ENCODE measurements at places on chromosomes 13 and 19. TPM values are rescaled to one million over a fixed set of nuclear protein-coding genes. Genes with fewer than 3 reads are reported as not detected.

Gene CCL25
- total RNA-seq, result not detected

Gene OR4F17
- total RNA-seq, result 0.32 TPM

Gene NLRP9
- total RNA-seq, result not detected

Gene NOTCH3
- total RNA-seq, result 27.6 TPM

Gene CYP4F2
- total RNA-seq, result not detected

Gene BSPH1
- total RNA-seq, result not detected

Gene FREM2
- total RNA-seq, result not detected

Gene NLRP4
- not detected for total RNA-seq

Gene DDX49
- total RNA-seq, result 48.4 TPM

- no peak for DNase-seq
Observed at GRCh38 chr13:50685491-50685890, 158.0 kb downstream of the DLEU7 start.

DNA sequence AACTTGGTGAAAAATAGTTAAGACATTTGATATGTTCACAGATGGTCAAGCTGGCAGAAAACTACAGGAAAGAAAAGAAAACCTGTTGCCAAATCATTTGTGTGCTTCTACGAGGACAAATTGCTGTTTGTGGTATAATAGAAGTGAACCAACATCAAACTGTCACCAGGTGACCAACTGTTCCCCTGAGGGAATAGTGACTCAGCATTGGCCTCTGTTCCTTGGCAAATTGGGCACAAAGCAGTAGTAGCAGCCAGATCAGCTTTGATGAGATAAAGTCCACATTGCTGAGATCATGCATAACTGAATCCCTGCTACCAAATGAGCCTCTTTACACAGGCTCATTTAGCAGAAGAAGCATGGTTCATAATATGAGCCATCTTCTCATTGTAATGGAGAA lies 103.5 kb downstream of the POSTN start:
- DNase-seq, result no peak

GRCh38 chr13:23339225-23339624 lies 94.3 kb downstream of the SACS start:
- no peak for DNase-seq

- DNase-seq, result peak; percentile 32
Observed at GRCh38 chr19:38394488-38394887, 6.0 kb downstream of the SPRED3 start.

DNA sequence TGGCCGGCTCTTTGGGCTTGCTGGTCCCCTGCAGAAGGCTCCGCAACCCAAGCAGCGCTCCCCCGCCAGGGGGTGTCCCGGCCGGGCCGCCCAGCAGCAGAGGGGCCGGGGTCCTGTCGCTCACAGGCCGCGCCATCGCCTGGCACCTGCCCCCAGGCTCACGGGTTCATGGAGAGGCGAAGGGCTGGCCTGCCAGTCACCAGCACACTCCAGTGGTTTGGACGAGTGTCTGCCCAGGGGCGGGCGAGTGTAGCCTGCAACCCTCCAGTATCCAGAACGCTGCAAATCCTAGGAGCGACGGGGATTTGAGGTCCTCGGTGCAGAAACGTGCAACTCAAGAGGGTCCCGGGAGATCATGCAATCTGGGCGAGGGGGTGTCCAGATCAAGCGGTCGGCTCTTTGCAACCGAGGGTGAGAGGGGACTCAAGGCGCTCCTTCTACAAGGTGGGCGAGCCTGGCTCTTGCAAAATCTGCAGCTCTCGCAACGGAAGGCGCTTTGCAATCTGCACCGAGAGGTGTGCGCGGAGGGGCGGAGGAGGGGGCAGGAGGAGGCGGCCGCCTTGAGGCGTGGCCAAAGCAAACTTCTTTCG lies at the start of gene DBP:
Gene DBP, minus strand, starts transcription at position 521 of the 590 bp plus-strand sequence. Its CDS starts 385 bp downstream, at position 136.
- DNase-seq, result no peak

- DNase-seq, result peak; percentile 91
Observed at GRCh38 chr19:10095948-10096614, 6.4 kb downstream of the ANGPTL6 start.

- DNase-seq, result peak; percentile 43
Observed at GRCh38 chr13:107466326-107467099, 748.8 kb downstream of the LIG4 start.

DNA sequence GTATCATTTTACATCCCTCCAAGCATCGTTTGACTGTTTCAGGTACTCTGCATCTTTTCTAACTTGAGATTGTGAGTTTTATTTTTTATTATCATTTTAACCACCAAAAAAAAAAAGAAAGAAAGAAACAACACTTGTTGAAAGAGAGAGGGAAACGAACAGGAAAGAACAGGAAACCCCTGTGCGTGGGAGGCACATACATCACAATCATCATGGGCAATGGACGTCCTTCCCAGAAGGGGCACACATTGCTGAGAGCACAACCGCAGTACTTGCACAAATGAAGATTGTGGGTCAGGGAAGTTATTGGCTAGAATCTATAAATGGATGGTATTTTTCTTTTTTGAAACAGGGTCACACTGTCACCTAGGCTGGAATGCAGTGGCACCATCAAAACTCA lies 1.7 kb downstream of the CLC start:
- no peak for DNase-seq

DNA sequence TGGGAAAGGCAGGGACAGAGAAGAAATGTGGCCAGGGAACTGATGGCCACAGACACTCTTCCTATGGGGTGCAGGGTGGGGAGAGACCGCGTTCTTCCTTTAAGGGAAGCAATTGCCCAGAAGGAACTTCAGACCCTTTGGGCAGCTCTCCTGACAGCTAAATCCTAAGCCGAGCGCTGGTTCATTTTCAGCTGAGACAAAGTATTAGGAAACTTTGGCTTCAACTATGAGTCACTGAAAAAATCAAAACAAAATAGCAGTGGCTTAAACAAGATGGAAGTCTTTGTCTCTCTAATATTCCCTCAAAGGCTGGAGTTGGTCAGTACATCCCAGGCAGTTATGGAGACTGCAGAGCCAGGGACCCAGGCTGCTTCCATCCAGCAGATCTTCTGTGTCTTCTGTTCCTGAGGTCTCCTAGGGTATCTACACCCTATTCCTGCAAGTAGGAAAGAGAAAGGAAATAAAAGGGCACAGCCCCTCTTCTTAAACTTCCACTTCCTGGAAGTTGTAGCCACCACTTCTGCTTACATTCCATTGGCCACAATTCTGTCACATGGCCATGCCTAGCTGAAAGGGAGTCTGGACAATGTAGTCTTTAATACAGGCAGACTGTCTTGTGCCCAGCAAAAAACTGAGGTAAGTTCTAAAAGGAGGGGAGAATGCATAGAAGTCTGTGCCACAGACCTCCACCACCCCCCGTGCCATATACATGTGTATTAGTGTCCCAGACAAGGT lies 163.5 kb downstream of the KATNAL1 start:
- peak; percentile 84 for DNase-seq

- no peak for DNase-seq
Observed at GRCh38 chr13:32859707-32860292, 156.4 kb upstream of the KL start.

- no peak for DNase-seq
Observed at GRCh38 chr13:96746886-96747285, 247.4 kb downstream of the OXGR1 start.

GRCh38 chr13:94553766-94554165 lies 42.2 kb downstream of the TGDS start:
- DNase-seq, result no peak

GRCh38 chr19:11414544-11414943 lies 4.6 kb downstream of the RGL3 start:
- no peak for DNase-seq

GRCh38 chr19:3652422-3652821 lies 25.8 kb upstream of the CACTIN start:
- no peak for DNase-seq

DNA sequence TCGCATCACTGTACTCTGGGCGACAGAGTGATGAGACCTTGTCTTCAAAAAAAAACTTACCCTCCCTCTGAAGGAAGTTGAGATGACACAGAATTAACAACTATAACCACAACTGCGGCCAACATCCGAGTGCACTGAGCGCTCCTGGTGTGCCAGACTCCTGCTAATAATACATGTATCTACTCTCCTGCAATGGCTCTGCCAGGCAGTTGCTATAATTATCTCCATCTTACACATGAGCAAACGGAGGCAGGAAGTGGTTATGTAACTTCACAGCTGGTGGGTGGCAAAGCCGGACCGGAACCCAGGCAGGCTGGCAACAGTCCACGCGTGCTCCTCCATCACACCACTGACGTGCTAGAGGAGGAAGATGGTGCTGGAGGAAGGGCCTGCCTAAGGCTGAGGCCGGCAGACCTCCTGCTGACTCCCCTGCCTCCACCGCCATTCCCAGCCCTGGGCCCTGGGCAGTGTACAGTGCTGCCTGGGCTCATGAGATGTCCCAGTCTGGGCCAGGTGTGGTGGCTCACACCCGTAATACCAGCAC lies 12.6 kb downstream of the XRCC1 start:
- peak; percentile 68 for DNase-seq

- DNase-seq, result no peak
Observed at GRCh38 chr13:37094840-37095239, 10.6 kb downstream of the CSNK1A1L start.

DNA sequence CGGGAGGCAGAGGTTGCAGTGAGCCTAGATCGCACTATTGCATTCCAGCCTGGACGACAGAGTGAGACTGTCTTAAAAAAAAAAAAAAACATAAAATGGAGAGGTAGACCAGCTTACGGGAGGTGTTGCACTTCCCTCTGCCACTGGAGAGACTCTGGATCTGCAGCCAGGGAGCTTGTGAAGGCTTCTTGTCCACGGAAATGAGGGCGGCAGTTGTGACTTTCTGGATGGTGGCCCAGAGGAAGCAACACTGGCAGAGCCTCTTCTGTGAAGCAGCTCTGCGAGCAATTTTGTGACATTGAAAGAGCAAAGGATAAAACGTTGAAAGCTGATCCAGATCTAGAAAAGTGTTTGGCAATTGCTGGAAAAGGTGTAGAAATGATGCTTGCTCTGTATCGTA lies 10.4 kb downstream of the SPINT2 start:
- no peak for DNase-seq

DNA sequence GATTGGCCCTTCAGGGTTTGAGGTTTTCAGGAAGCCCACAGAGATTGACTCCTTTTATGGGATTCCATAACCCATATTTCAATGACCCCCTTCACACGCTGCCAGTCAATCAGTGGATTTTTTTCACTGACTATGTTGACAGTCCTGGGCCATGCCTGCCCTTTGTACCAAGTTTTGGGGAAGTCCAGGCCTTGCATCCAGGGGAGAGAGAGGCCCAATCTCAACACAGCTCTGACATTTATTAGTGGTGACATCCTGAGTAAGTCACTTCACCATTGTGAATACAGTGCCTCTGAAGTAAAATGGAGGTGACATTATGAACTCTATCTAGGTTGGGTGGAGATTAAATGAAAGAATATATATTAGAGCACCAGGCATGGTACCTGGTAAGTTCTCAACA lies 181.1 kb downstream of the NUFIP1 start:
- no peak for DNase-seq

GRCh38 chr13:89269737-89270136 lies 1598.6 kb downstream of the SLITRK5 start:
- no peak for DNase-seq

DNA sequence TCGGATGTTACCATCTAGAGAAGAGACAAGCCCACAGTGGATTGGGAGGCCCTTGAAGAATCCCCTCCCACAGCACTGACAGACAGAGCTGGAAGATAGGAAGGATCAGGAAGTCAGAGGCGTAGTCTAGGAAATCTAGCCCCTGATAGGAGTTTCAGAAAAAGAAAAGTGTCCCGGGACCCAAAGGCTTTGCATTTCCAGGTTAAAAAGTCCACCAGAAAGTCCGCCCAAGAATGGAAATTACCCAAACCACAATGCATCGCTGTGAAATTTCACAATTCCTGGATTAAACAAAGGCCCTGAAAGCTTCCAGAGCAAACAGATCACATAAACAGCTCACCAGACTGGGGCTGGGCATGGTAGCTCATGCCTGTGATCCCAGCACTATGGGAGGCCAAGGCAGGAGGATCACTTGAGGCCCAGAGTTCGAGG lies 146.9 kb downstream of the KDM4B start:
- peak; percentile 89 for DNase-seq

DNA sequence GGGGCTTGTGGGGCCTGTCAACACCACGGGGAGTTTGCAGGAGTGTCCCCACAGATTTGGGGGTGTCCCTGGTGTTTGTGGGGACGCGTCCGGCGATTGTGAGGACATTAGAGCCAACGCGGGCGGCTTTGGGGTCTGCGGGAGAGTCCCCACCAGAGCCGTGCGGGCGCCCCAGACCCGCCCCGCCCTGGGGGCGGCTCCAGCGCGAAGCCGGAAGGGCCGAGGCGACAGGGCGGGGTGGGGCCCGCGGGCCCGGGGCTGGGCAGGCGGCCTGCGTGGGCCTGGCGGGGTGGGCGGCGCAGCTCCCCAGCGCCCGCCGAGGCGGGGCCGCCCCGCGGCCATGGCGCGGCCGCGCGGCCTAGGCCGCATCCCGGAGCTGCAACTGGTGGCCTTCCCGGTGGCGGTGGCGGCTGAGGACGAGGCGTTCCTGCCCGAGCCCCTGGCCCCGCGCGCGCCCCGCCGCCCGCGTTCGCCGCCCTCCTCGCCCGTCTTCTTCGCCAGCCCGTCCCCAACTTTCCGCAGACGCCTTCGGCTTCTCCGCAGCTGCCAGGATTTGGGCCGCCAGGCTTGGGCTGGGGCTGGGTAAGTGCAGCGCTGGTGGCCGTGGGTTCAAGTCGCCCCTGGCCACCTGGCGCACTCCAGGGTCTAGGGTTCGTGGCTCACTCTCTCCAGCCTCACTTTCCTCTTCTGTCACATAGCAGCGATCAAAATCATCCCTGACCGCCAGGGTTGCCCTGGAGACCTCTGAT lies 10.3 kb downstream of the PDE4A start:
- DNase-seq, result peak; percentile 60

GRCh38 chr13:45328661-45329111 lies 12.3 kb downstream of the TPT1 start:
- peak; percentile 93 for DNase-seq

DNA sequence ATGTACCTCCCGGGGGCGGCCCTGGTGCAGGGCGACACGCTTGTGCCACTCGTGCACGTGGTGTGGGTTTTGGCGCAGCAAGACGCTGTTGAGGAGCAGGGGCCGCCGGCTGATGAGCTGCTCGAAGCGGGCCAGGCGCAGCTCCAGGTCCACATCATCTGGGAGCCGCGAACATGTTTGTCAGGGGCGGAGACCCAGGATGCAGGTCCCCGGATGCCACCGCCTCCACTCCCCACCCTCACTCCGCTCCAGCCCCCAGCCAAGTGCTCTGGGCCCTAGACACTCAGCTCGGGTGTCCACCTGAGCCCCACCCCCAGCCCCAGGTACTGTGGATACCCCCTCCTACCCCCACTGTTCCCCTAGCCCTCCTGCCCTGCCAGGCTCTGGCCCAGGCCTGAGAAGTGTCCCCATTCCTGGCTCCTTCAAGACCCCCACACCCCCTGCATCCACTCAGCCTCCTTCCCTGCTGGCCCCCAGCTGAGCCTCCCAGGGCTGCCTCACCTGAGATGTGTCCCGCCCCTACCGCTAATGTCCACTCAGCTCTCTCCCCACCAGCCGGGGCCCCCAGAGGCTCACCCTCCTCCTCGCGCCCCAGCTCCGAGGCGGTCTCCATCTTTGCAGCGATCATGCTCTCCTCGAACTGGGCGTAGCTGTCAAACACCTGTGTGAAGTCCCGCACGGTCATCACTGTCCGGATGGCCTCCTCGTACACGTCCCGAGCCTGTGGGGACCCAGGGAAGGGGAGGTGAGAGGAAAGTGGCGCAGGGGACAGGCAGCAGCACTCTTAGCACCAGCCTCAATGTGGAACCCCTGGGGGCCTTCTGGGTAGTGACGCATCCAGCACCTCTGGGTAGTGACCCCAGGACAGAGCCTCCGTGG lies 5.4 kb downstream of the XAB2 start:
- no peak for DNase-seq
